ENCODE measurements at places on chromosomes 5 and 9.
A peak's percentile ranks its signal among the peaks of the same experiment; 100 is the strongest.

DNA sequence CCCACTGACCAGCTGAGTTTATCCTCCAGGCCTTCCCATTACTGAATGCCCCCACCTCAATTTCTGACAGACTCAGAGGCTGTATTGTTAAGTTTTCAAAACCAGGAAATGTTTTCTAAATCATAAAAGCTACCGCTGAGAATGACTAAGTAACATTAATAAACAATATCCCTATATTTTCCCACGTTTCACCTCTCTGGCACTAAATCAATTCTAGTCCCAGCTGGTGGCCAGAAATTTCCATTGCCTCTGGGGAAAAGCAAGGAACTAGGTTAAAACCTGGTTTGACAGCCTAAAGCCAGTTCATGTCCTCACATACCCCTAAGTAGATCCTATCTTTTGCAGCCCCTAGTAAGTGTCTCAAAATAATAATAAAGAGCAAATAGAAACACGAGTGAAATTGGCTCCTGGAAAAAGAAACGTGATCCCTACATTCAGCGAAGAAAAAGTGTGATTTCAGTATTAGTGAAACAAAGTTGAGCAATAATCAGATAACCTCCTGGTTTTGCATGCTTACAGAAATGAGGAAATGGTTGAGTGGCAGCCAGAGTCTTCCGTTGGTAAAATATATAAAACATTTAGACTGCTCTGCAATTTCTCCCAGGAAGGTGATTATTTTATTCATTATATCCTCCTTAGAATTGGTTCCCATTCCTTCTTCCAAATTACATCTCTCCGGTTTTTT, 110.9 kb downstream of the ESM1 start:
- peak; percentile 75 for DNase-seq

GRCh38 chr9:100581661-100582060, 3.8 kb downstream of the CAVIN4 start:
- no peak for DNase-seq

DNA sequence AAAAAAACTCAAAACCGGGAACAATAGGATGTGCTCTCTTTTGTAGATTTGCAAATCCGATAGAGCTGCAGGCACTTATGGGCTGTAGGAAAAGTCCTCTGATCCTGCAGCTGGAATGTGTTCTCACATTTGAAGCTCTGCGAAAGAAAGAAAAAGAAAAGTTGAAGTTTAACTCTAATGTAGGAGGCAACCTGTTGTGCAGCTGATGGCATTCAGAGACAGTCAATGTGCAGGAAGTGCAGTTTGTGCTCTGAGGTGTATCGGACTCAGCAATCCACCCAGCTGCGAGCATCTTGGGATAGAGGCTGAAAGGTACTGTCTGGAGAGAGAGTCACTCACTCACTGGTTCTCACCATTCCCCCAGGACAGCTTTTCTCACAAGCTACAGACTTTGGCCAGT, 339.2 kb downstream of the AGTPBP1 start:
- DNase-seq: no peak

DNA sequence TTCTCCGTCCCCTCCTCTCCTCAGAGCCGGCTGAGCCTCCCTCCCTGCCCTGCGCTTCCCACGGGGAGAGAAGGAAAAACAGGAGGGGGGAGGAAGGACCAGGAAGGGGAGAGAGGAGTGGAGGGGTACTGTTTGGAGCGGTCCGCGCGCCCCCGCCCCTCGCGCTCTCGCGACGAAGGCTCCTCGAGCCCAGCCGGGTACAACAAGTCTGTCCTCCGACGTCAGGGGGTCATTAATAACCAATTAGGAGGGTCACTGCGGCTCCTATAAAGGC, 480 bp upstream of the PRDM12 start:
- no peak for DNase-seq

DNA sequence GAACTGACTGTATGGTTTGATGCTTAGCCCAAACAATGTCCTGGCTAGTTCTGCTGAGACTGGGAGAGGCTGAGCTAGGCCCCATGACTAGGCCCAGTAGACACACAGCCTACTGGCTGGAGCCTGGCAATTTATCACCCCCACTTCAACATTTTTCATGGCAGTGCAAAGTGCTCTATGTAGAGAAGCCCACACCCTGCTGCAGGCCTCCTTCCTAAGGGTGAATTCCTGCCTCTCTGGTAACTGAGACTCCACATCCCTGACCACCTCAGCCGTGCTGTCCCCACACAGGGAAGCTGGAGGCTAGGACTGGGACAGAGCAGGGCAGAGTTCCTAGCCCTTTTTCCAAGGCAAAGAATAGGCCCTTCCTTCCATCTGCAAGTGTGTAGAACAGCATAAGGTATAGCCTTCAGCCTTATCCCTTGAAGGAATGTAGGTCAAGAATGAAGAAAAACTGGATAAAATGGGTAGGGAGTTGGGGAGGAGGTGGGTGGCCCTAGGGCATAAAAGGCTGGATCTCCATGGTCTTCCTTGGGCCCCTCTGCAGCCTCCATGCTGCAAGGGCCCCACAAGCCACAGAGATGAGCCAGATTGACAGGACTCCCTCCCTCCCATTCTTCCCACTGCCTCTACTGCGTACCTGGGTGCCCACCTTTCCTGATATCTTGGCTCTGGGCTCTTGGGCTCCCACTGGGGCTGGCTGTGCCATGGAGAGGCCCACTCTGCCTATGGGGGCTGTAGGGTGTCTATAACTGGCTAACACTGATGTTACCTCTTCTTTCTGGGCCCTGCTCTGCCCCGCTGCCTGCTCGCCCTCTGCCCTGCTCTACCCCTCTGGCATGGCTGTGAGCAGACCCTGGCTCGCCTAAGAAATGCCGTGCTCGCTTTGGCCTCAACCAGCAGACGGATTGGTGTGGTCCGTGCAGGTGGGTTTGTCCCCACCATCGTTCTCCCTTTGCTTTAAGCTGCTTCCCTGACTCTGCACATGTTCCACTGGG, 29.8 kb downstream of the TCF7 start:
- no peak for DNase-seq

DNA sequence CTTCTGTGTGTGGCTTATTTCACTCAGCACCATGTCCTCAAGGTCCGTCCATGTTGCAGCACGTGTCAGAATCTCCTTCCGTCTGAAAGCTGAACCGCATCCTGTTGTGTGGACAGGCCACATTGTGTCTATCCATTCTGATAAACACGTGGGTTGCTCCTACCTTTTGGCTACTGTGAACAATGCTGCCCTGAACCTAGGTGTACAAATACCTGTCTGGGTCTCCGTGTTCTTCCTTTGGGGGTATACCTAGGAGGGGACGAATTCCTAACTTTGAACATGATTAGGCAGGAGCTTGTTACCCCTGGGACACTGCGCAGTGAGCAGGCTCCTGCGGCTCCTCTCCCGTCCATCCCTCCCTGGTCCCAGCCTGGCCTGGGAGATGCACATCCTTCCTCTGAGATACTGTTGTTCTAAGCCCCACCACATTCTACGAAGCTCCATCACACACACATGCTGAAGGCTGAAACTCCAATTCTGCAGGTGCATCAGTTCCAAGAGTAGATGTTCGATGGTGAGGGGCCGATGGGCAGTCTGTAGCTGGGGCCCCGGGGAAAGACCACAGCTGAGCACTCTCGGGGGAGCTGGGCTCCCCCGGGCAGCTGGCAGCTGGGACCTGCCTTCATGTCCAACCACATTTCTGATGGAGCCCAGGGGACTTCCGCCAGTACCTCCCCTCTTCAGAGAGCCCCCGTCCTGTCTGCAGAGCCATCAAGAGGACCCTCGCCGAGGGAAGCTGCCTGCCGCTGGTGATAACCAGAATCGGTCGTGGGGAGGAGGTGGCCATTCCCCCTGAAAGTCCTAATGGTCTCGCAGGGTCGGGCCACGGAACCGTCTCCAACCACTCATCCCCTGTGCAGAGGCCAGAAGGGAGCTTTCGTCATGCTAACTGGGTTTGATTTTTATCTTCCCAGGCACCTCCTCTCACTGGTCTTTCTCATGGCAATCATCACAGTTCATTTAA, 120.9 kb downstream of the COL23A1 start:
- peak; percentile 23 for DNase-seq

DNA sequence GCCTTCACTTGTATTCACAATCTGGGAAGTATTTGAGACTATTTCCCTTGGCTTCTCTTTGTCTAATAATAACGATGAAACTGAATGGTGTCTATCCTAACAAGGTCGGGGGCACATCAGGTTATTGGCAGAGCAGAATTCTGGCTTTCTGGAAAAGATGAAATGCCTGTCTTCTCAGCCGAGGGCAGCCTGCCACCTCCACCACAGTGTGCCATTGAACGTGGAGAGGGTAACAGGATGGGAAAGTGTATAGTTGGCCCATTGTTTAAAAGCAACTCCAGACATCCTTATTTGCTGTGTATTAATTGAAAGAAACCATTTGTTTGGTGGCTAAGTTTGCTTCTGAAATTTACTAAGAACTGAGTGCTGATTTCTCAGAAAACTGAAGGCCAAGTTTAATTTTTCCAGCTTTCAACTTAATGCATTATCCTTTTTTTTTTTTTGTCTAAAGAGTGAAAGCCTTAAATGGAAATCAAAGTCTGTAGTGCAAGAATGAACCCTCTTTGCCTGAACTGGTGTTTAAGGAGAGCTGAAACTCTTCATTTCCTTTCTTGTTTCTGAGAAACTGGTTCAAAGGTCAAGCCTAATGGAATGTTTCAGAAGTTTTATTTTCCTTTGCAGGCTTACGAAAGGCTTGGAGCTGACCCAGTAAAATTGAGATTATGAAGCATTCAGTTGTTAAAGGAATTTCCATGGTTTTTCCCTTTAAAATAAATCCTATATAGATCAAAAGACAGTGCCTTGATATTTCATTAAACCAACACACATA, 563.7 kb upstream of the DAP start:
- no peak for DNase-seq

GRCh38 chr9:136499935-136500910, 17.4 kb upstream of the SEC16A start:
- no peak for DNase-seq

GRCh38 chr5:38556599-38557307, at the start of gene LIFR:
LIFR (minus strand) TSS chr5:38556646; CDS start chr5:38530647, 25,999 bp downstream.
- no peak for DNase-seq

- DNase-seq: no peak
These were observed 109.7 kb downstream of the F2RL2 start for GRCh38 chr5:76513476-76513875.

DNA sequence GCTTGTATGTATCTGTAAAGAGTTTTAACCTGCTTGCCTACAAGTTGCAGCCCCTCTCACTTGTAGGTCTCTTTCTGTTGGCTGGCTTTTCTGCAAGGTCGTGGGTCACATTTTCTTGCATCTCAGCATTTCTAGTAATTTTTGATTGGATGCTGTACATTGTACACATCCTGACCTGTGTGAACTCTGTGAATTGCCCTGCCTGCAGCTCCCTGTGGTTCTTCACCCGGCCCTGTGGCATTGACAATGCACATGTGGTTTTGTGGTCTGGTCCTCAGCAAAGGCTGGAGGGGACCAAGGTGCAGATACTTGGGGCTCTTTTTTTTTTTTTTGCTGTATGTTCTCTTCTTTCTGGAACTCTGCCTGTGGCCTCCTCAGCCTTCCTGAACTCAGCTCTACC, 53.6 kb downstream of the WNK2 start:
- peak; percentile 79 for DNase-seq

GRCh38 chr9:88799541-88800328, 191.5 kb upstream of the S1PR3 start:
- DNase-seq: no peak

- no peak for DNase-seq
These were observed 61.0 kb upstream of the FER start for GRCh38 chr5:108686676-108687075.

- no peak for DNase-seq
These were observed 106.2 kb downstream of the ZNF354C start for GRCh38 chr5:179166171-179166885.

GRCh38 chr5:64330728-64331231, 165.1 kb downstream of the RNF180 start:
- DNase-seq: no peak

GRCh38 chr5:66958980-66959641, 237.5 kb downstream of the CD180 start:
- no peak for DNase-seq

DNA sequence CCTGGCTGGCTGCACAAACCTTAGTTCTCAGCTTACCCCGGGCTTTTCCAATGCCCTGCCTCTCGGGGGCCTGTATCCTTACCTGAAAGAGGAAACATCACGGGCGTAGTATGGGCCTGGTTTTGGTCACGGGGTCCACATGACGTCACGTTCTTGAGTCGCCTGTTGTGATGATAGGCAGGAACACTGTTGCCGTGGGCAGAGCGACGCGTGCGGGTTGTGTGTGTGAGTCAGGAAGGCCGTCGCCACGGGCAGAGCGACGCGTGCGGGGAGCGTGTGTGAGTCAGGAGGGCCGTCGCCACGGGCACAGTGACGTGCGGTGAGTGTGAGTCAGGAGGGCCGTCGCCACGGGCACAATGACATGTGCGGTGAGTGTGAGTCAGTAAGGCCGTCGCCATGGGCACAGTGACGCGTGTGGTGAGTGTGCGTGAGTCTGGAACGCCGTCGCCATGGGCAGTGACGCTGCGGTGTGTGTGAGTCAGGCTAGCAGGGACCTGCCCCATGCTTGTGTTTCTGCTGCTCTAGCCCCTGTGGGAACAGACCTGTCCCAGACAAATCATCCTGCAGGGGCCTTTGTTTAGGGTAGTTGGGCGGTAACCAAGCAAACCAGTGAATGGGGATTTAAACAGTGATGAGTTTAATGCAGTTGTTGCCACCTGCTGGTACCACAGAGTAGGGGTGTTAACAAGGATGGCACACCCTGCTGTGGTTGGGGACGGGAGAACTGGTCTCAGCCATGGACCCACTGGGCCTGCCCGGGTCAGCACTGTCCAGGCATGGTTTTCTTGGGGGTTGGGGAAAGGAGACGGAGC, 19.8 kb downstream of the TRIP13 start:
- DNase-seq: peak; percentile 39

GRCh38 chr9:135887021-135887507, 20.3 kb downstream of the CAMSAP1 start:
- peak; percentile 93 for DNase-seq

DNA sequence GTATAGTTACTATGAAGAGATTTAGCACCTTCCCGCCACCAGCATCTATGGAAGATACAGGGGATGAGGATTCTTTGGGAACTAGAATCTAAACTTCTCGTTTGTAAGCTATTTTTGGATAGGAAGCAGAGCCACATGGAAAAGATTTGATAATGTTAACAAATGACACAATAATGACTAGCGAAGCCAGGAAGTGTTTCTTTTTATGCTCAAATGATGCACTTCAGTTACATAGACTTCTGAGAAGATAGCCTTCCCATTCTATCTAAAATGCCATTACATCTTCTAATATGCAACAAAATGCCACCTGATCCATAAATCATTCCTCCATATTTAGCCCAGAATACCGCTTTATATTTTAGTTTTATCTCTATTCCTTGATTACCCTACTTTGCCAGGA, 17.0 kb upstream of the TNC start:
- no peak for DNase-seq

Measured in MV-4-11 (cell line).